ENCODE measurements at places on chromosomes 11 and 22. TPM values are rescaled to one million over a fixed set of nuclear protein-coding genes. Genes with fewer than 3 reads are reported as not detected.

DNA sequence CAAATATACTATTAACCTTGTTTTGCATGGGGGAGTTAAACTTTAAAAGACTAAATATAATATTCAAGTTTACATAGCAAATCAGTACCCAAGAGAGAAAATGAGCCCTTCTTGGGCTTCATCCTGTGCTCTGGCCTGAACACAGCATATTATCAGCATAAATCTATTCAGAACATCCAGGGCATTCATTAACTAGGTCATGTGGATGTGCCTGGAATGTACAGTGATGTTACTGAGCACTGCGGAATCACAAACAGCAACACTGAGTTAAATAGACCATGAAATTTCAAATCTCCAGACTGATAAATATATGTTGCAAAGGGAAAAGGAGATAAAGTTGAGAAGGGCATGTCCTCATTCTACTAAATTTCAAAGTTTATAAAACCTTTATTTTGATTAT lies 426.4 kb downstream of the AASDHPPT start:
- H3K4me3 ChIP-seq, result no peak overlapping the region

DNA sequence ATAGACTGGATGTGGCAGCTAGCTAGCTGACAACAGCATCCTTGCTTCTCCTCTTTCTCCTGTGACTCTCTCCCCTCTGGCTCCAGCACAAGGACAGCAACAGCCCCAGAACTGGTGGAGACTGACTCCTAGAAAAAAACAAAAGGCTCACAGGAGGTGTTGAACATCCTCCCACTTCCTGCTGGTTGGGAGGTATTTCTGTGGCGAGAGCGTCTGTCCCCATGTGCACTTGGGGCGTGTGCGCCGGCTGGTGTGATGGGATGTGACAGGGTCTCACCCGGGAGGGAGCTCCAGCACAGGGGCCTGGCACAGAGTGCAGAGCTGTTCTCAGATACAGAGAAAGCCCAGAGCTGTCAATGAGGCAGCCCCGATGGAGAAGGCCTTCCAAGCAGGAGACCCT lies 107.2 kb upstream of the E2F8 start:
- H3K4me3 ChIP-seq, result no peak overlapping the region
- H3K27me3 ChIP-seq, result peaks cover 32% of the 10 kb centered on the region
- no peak overlapping the region for H3K27ac ChIP-seq
- no peaks in the 10 kb centered on the region for H3K4me1 ChIP-seq
- no peak for DNase-seq

The OVOL1 gene
- total RNA-seq, result not detected

- no peaks in the 10 kb centered on the region for H3K27me3 ChIP-seq
- peaks cover 47% of the 10 kb centered on the region for H3K36me3 ChIP-seq
- DNase-seq, result no peak
- H3K27ac ChIP-seq, result peak overlapping the region; percentile 70
- H3K4me3 ChIP-seq, result peak overlapping the region; percentile 84
Observed at GRCh38 chr11:59614277-59615119, 1.1 kb downstream of the OSBP start.

DNA sequence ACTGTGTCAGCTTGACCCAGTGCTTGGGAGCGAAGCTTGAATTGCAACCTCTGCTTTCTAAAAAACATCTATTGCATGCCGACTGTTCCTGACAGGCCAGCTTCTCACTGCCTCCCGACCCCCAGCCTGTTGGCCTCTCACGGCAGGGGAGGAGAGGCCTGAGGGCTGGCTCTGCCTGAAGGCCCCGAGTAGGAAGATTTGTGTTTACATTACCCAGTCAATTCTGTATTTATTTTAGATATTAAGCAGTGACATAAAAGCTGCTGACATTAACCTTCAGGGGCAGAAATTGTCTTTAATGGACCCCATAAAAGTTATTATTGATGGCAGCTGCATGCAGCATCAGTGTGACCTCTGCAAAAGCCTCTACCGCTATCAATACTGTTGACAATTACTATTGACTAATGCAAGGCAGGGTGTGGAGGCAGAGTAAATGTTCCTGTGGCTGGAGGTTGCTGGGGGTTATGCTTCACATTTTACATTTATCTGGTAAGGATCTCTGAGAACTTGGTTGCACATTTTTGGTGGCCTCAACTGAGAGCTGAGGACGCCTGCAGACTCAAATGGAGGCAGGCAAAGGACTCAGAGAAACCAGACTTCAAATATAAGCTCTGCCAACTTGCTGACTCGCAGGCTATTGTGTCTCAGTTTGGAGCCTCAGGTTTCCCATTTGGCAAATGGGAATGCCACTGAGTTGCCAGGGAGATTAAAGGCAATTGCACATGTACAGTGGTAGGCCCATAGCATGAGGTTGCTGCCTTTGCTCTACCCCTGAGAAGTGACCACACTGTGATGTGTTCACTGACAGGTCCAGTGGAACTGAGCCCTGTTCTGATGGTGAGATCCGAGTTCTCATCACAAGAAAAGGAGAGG lies 380.5 kb downstream of the TENM4 start:
- peaks cover 6% of the 10 kb centered on the region for H3K4me1 ChIP-seq
- no peaks in the 10 kb centered on the region for H3K27me3 ChIP-seq
- H3K4me3 ChIP-seq, result no peak overlapping the region
- no peak for DNase-seq
- no peaks in the 10 kb centered on the region for H3K36me3 ChIP-seq

All from SJSA1 (cell line).